ENCODE measurements at places on chromosomes 13 and 19.
A peak's percentile ranks its signal among the peaks of the same experiment; 100 is the strongest.

DNA sequence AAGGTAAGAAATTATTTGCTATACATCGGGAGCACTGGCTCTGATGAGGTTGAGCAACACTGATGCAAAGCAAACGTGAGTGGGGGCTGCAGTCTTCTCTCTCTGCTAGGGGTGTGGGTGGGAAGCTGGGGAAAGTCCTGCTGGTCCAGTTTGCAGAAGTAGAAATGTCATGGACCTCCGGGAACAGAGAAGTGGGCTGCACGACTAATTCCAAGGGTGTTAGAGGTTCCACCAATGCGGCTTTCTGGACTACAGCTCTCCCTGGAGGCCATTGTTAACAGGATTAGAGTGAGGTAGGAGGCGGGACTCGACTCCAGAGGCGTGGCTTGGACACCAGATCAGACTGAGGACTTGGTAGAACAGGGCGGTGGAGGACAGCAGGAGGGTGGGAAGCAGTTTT is 5.7 kb upstream of the FBXO27 start:
- peak; percentile 35 for DNase-seq

- no peak for DNase-seq
Observed at GRCh38 chr19:16883522-16883921, 5.3 kb upstream of the F2RL3 start.

GRCh38 chr13:23870356-23871140 is 18.7 kb downstream of the MIPEP start:
- DNase-seq, result no peak

DNA sequence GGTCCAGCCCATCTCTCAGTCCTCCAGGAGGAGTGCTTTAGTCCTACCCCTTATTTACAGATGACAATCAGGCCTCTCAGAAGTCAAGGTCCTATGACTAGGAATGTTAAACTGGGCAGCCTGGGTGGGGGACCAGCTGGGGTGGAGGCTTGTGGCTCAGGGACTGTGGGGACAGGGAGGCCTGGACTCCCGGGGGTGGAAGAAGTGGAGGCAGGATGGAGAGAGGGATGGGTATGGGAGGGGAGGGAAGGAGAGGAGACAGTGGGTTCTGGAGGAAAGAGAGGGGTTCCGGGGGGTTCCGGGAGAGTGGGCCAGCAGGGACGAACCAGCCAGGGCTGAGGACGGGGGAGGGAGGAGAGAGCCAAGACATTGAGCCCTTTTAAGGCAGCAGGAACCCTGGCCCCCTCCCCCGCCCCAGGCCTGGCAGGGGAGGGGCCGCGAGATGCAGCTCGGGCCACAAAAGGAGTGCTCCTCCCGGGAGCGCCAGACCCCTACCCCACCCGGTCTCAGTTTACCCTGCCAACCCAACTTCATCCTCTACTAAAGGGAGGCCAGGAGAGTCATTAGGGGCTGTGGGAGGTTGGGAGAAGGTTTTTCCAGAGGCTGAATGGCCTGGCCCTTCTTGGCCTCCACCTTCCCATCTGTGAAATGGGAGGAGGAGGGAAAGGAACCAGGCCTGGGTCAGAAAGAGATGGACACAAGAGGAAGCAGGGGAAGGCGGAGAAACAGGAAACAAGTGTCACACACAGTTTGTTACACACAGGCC is 1.7 kb downstream of the DMPK start:
- DNase-seq, result no peak

GRCh38 chr19:3658004-3658869 is 31.6 kb upstream of the CACTIN start:
- DNase-seq, result no peak

DNA sequence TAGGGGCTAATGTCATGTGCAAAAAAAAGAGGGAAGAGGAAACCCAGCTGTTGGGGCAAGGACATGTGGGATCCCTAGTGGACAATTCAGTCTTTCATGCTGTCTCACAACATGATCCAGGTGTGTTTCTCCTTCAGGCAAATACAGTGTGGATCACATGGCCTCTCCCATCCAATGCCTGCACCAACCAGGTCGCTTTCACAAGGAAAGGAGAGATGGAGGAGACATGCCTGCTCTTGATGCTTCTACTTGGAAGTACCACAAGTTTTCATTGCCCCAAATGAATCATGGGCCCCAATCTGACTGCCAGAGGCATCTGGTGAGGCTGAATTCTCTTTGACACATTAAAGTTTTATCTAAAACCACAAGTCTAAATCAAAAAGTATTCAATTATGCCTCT is 82.1 kb downstream of the DLEU7 start:
- DNase-seq, result no peak

GRCh38 chr13:35810321-35810720 is 320.9 kb downstream of the DCLK1 start:
- no peak for DNase-seq

GRCh38 chr19:58095328-58095727 is 2.7 kb downstream of the ZSCAN18 start:
- DNase-seq, result no peak

DNA sequence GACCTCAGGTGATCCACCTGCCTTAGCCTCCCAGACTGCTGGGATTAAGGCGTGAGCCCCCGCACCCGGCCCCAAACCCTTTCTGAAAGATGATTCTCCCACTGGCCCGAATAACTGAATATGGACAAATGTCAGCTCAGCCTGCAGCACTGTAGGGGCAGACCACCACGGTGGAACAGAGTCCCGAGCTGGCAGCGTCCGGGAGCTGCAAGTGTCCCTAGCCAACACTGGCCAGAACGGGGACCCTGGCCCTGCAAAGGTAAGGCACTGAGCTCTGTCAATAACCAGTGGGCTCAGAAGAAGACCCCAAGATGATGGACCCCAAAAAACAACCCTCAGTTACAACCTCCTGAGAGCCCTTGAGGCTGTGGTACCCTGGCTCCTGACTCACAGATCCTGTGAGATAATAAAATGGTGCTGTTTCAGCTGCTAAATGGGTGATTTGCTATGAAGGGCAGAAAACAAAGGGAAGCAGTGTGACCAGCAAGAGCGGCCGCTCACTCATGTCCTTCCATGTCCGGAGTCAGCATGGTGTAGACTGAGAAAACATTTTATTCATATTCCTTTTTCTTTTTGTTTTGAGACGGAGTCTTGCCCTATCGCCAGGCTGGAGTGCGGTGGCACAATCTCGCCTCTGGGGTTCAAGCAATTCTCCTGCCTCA is 1.6 kb downstream of the LSM7 start:
- DNase-seq, result no peak

- DNase-seq, result no peak
Observed at GRCh38 chr19:49506575-49507105, 5.8 kb upstream of the FCGRT start.

DNA sequence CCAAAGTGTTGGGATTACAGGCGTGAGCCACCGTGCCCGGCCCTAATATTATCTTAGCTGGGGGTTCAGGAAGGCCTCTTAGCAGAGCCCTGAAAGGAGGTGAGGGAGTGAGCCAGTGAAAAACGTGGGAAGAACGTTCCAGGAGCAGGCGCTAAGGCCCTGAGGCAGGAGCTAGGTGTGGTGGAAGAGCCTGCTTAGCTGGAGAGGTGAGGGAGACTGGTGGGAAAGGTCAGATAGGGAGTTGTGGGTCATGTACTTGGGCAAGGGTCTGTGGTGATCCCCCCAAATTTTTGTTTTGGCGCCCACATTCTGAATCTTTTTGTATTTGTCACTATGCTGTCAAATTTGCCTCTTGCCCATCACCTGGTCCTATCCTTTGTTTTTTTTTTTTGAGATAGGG is 5.1 kb upstream of the INAFM1 start:
- DNase-seq, result no peak

DNA sequence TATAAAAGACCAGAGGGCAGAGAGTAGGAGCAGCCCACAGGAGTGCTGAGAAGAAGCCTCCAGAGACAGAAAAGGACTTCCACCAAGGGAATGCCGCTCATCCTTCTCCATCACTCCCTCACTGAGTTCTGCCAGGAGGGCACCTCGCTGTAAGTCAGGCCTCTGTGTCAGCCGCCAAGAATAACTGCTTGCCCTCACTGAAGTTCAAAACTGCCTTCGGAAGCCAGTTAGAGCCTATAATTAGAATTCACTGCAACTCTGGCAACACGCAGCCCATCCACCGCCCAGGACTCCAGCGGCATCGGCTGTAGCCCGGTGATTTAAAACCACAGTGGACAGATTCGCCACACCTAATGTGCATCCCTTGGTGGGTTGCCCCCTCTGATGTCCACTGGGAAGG is 281.8 kb upstream of the ZNF507 start:
- no peak for DNase-seq

- DNase-seq, result no peak
Observed at GRCh38 chr13:112103961-112104880, 37.3 kb downstream of the SOX1 start.

GRCh38 chr13:37995092-37995491 is 125.5 kb upstream of the TRPC4 start:
- peak; percentile 34 for DNase-seq

- no peak for DNase-seq
Observed at GRCh38 chr13:22562116-22562515, 618.7 kb upstream of the SGCG start.

DNA sequence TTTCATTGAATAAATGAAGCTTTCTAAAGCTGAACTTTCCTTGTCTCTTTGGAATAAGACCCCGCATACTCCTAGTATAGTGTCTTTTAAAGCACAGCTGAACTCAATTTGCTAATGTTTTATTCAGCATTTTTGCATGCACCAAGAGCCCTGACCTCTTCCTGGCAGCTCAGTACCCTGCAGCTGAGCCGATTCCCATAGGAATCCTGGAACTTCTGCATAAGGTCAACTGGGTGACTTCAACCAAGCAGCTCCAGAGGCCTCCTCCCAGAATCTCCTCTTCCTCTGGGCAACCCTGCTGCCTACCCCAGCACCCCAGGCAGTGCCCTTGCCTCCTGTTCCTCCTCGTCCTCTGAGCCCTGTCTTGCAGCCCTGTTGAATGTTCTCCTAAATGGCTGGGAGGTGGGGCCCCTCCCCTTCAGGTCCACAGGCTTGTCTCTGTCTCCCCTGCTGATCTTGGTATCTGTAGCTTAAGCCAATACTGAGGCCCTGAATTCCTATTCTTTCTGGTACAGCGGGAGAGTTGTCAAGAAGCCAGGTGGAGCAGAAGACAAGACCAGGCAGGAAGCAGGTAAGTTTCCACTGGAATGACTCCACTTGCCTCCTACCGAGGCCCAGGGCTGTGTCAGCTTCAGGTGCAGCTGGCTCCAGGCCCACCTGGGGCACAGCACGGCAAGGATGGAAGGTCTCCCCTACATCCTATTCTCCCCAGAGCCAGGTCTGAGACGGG is 23.6 kb upstream of the CCDC124 start:
- no peak for DNase-seq

- DNase-seq, result peak; percentile 67
Observed at GRCh38 chr19:31316201-31316951, 32.9 kb downstream of the TSHZ3 start.

GRCh38 chr13:109644956-109645355 is 141.4 kb downstream of the IRS2 start:
- DNase-seq, result no peak

- DNase-seq, result no peak
Observed at GRCh38 chr19:6236310-6237291, 43.2 kb downstream of the MLLT1 start.

DNA sequence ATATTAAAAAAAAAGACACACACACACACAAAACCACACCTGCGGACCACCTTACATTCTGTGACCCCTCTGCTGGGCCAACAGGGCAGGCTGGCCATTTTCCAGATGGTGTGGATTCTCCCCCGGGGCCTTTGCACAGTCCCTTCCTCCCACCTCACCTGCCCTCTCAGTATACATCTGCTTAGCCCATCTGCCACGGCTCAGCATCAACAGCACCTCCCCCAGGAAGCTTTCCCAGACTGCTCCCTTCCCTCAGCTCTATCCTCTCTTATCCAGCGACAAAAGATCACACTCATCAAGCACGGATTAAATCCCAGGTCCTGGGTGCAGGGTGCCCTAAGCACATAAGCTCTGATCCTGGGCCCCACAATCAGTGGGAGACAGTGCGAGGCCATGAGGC is 4.5 kb downstream of the ZNF787 start:
- DNase-seq, result no peak

DNA sequence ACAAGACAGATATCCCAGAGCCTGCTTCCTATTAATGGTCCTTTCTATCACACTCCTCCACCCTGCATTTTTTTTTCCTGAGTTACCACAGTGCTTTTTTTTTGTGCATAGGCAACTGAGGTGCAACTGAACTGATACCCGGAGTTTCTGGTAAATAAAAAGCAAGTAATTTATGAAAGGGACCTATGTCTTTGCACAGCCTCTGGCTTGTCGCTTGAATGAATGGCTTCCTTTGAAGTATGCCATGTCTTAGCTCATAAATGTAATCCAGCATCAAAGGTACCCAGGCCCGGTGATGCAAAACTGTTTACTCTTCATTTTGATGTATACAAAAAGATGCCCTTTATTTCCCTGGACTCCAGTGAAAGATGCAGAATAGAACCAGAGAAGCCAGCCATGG is 31.8 kb downstream of the GSX1 start:
- no peak for DNase-seq

DNA sequence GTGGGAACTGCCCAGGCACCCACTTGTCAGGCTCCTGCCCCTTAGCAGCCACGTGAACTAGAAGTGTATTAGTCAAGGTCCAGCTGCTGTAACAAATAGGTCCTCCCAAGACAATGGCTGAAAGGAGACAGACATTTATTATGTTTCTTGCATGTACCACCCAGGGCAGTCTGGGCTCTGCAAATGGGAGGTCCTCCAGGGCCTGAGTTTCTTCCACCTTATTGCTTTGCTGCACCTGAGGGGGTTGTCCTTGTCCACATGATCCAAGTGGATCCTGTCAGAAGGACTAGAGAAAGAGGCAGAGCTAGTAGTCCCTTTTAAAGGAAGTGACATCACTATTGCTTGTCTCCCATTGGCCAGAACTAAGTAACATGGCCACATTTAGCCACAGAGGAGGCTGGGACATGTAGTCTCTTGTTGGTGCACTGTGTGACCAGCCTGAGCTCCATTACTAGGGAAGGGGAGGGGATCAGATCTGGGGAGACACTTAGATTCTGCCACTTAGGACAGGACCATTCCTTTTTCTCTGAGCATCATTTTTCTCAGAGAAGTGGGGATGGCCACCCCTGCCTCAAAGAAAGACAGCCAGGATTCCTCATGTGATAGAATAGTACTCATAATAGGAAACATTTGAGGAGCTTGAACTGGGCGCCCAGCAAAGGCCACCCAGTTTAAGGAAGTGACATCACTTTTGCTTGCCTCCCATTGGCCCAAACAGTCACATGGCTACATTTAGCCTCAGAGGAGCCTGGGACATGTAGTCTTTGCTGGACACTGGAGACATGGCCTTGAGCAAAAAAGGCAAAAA is 15.1 kb downstream of the CC2D1A start:
- peak; percentile 26 for DNase-seq

DNA sequence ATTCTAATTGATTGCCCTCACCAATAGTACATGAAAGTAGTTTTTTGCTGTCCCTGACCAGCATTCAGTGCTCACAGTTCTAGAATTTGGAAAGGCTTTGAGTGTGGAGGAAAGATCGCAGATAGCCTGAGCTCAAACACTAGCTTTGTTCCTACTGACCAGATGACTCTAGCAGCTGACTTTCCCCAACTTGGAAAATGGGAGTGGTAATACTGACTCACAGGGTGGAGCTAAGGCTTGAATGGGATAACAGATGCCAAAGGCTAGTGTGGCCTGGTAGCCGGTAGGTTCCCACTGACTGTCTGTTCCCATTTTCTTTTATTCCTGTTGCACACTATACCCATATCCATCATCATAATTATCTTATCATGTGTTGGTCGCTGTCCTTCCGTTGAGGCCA is 3.7 kb downstream of the ZSCAN22 start:
- no peak for DNase-seq

- no peak for DNase-seq
Observed at GRCh38 chr19:28968721-28969120, 244.2 kb downstream of the UQCRFS1 start.

GRCh38 chr13:67303661-67304333 is 73.7 kb upstream of the PCDH9 start:
- no peak for DNase-seq

All from umbilical cord (tissue), 2 donors.